ENCODE measurements at places on chromosomes 6 and 20.

DNA sequence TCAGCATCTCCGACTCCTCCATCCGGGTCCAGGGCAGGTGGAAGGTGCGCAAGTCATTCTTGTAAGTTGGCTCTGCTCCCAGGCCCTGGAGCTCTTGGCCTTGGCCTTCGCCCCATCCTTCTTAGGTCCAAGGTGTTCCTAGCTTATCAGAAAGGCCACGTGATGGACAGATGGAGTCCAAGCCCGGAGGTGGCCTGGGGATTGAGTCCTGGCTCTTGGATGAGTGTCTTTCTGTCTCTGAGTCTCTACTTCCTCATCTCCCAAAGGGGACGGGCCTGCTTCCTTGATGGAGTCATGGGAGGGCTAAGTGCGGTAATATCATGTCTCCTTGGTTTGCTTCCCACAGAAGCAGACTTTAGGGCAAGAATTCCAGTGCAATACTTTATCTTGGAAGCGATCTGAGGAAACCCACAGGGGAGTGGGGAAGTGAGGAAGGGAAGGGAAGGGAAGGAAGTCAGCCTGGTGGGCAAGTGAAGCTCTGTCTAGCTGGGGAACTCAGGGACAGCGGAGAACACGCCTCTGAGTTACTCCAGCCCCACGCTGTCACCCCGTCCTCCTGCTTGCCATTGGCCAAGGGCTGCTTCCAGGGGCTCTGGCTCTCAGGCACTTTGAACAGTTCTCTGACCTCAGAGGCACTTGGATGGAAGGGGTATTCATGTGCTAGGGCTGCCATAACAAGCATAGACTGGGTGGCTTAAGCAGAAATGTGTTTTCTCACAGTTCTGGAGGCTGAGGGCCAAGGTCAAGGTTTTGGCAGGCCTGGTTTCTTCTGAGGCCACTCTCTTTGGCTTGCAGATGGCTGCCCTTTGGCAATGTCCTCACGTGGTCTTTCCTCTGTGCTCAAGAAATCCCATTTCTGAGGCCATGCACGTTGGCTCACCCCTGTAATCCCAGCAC lies 4.8 kb downstream of the LBP start:
- DNase-seq, result no peak

GRCh38 chr6:17035257-17036064 lies 66.4 kb upstream of the STMND1 start:
- no peak for DNase-seq

DNA sequence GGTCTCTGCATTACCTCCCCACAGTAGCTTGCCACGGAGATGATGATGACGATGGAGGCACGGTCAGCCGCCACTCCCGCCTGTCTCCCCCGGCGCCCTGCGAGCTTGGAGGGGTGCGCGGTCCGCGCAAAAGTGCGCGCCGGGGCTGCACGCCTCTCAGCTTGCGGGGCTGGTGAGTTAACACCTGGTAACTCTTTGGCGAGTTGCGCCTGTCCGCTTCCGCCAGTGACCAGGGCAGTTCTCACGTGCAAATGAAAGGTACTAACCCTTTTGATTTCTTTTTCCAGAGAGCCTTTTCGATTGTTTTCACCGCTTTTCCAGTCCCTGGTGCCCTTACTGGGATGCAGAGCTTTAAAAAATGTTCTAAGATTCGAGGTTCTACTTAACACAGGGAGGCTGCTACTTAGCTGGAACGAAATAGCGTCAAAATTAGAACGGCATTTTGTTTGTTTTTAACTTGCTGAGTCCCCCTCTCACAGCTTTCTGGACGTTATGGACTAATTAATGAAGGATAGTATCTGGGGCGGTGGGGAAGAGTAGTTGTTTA lies 6.2 kb downstream of the GRIK2 start:
- DNase-seq, result no peak

DNA sequence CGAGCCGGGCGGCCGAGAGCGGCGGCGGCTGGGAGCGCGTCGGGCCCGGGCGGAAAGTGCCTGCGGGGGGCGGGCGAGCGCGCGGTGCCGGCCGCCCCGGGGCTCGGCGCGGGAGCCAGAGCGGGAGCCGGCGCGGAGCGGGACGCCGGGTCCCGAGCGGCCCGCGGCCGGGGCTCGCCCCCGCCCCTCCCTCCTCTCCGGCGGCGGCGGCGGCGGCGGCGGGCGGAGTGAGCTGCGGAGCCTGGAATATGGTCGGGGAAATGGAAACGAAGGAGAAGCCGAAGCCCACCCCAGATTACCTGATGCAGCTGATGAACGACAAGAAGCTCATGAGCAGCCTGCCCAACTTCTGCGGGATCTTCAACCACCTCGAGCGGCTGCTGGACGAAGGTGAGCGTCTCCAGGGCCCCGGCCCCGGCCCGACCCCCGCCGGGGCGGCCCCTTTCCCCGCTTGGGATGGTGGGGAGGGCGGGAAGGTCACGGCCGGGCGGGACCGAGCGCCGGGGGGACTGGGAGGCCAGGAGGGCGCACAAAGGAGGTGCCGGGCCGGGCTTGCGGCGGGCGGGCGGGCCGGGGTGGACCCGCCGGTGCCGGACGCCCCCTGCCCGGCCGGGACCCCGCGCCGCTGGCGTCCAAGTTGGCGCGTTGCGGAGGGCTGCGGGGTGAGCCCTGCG lies 565 bp downstream of the QKI start:
- DNase-seq, result no peak

GRCh38 chr20:10563935-10564492 lies 109.8 kb downstream of the JAG1 start:
- no peak for DNase-seq

- no peak for DNase-seq
These were observed 50.3 kb upstream of the BTBD3 start for GRCh38 chr20:11867291-11867919.

DNA sequence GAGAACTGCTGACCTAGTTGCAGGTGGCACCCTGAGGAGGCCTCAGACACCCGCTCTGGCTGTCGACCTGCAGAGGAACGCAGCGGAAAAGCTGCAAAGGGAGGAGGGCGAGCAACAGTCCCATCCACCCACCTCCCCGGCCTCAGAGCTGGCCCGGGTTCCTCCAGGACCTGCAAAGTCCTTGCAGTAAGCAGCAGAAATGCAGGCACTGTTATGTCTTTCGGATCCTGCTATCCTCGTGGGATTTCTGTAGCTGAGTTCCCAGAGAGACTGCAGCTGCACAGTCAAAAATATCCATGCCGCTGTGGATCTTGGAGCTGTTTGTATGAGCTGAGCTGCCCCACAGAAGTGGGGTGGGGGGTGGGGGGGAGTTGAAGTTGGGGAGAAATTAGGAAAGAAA lies 251.3 kb downstream of the ANKRD60 start:
- DNase-seq, result no peak

GRCh38 chr6:32882879-32883250 lies 28.9 kb downstream of the PSMB9 start:
- no peak for DNase-seq

- no peak for DNase-seq
These were observed 7.9 kb downstream of the WFDC3 start for GRCh38 chr20:45783656-45784294.

GRCh38 chr6:39998126-39998525 lies 63.9 kb upstream of the MOCS1 start:
- DNase-seq, result no peak

GRCh38 chr20:36574366-36575135 lies 1.2 kb downstream of the TGIF2 start:
- peak; percentile 20 for DNase-seq

GRCh38 chr20:40056171-40056570 lies 632.9 kb downstream of the MAFB start:
- DNase-seq, result no peak

DNA sequence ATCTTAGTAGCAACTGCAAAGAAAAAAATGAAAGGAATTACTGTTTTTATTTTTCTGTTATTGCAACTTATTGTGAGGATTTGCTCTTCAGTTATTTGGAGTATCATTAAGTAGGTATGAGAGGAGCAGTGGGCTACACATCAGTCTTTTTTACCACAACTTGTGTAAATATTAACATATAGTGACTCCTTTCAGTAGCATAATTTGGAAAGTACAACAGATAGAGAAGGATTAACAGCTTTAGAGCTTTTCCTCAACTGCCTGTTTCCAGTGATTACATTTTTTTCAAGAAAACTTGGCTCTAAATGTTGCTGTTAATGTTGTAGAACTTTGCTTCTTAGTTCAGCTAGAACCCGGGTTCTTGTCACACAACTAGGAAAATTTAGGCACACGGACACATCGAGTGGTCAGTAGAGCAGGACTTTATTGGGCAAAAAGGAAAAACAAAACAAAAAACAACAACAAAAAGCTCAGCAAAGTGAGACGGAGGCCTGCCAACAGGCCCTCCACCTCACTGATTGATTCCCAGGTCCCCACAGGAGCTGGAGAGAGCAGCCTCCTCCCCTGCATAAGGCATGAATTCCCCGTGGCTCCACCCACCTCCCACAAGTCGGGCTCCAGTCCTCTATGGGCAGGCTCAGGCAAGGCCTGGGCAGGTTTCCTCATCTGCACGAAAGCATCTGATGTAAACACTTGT lies 75.1 kb downstream of the ADGRG6 start:
- DNase-seq, result no peak

GRCh38 chr20:61864481-61864880 lies 201.2 kb downstream of the TAF4 start:
- DNase-seq, result no peak

DNA sequence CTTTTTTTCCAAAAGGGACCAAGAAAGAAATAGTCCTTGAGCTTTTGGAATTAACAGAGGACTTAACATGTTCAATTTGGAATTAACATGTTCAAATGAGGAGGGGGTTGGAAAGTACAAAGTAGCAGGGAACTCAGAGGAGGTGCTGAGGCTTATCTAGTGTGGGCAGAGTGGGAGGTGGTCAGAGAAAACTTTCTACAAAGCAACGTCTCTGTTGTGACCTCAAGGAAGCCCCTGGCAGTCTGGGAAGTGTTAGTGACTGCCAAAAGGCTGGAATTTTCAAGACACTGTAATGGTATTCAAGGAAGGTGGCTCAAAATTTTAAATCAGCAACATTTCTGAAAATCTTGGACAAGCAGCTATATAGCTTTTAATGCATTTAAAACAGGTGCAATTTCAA lies 7.3 kb downstream of the ECI2 start:
- no peak for DNase-seq

DNA sequence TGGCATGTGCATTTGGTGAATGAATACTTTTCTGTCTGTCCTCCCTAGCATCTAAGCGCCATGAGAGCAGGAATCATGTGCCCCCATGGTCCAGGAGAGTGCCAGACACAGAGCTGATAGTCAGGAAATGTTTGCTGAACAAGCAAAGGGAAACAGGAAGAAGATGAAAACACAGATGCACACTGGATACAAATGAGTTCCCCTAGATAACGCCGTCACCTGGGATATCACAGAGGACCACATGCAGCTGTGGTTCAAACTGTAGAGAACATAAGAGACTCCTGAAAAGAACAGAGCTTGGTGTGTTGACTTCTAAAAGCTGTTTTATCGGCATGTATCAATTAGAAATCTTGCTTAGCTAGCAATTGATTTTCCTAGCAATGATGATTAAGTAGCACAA lies 293.7 kb downstream of the BTBD3 start:
- DNase-seq, result no peak

- no peak for DNase-seq
These were observed 273.8 kb downstream of the SAMD5 start for GRCh38 chr6:147782302-147782701.

GRCh38 chr6:8415280-8415679 lies 20.1 kb downstream of the SLC35B3 start:
- no peak for DNase-seq

GRCh38 chr6:167781066-167781767 lies 45.5 kb upstream of the AFDN start:
- DNase-seq, result no peak

DNA sequence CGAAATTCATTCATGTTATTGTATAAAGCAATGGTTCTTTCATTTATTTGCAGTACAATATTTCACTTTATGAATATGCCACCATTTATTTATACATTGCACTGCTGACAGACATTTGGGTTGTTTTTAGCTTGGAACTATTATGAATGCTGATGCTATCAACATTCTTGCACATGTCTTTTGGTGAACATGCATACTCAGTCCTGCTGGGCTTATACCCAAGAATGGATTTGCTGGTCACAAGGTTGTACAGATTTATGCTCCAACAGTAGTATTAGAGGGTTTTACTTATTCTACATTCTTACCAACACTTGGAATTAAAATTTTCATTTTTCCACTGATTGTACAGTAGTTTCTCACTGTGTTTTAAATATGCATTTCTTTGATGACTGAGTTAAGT lies 126.2 kb downstream of the PTPRK start:
- DNase-seq, result no peak

- no peak for DNase-seq
These were observed 8.1 kb downstream of the FYN start for GRCh38 chr6:111865049-111865585.

- no peak for DNase-seq
These were observed 29.6 kb downstream of the CAP2 start for GRCh38 chr6:17423026-17423425.

- DNase-seq, result no peak
These were observed 56.6 kb upstream of the RREB1 start for GRCh38 chr6:7050872-7051779.

- DNase-seq, result no peak
These were observed 49.3 kb downstream of the RPF2 start for GRCh38 chr6:111031151-111031550.

GRCh38 chr6:42898891-42899361 lies 16.9 kb upstream of the PTCRA start:
- DNase-seq, result peak; percentile 90

- DNase-seq, result no peak
These were observed 330.0 kb downstream of the ZFAND3 start for GRCh38 chr6:38149531-38149930.

- DNase-seq, result no peak
These were observed 52.4 kb downstream of the CEBPB start for GRCh38 chr20:50242863-50243609.

DNA sequence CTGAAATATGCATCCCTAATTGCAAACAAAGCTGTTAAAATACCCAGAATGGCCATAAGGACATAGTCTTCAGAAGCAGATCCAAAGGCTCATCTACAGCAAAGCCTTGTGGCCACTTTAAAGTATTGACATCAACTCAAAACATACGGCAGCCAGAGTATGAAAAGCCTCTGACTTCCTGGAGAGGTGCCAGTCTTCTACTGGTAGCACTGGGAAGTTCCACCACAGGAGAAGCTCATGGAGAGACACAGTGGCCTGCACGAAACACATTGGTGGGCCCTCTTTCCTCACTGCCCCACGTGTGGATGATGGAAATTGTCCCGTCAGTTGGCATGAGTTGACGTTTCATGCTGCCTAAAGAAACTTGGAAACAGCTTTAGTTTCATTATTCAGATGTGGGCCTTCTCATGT lies 202.6 kb upstream of the HEY2 start:
- DNase-seq, result no peak

- DNase-seq, result no peak
These were observed 28.1 kb upstream of the AHI1 start for GRCh38 chr6:135525594-135525993.

Data from stimulated activated CD4-positive, alpha-beta T cell treated with anti-CD3 and anti-CD28 coated beads, Interleukin-12 subunit alpha, Interleukin-12 subunit beta, amount 100 ng/mL, for 48 hours (primary cell).